ENCODE measurements at places on chromosomes 12 and 14.

GRCh38 chr12:87796961-87797516 is 232.2 kb downstream of the C12orf50 start:
- no peak for DNase-seq

DNA sequence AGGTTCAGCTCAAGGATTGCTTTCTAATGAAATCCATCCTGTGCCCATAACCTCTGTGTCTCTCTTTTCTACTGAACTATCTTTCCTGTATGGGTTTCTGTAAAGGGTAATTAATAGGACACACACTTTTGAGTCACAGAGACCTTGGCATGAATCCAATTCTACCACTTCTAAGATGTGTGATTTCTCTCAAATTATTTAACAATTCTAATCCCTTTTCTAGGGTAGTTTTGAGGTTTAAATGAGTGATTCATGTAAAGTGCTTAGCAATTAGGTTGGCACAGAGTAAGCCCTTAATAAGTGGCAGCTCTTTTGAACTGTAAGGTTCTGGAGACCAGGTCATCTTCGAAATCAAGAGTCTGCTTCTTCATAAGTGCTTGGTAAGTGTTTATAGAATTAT is 202.7 kb downstream of the RASSF9 start:
- DNase-seq, result no peak

DNA sequence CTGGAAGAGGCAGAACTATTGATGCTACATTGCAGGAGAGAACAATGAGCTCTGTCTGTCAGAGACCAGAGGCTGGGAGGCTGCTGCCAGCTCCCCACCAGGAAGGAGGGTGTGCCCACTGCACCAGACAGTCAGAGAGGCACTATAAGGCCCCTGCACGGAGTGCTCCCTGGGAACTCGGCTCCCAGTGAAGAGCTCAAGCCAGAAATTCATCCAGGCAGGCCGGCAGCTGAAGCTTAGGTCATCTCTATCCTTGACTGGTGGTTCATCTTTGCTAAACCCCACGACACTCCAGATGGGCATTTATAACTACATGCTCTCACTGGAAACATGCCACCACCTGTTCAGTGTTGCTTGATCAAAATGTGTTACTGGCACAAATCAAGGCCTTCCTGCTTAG is 65.1 kb upstream of the GPATCH2L start:
- DNase-seq, result no peak

- peak; percentile 48 for DNase-seq
Measured at GRCh38 chr12:130041983-130042812, 120.1 kb upstream of the FZD10 start.

GRCh38 chr12:94704452-94705306 is 54.3 kb upstream of the TMCC3 start:
- DNase-seq, result no peak

DNA sequence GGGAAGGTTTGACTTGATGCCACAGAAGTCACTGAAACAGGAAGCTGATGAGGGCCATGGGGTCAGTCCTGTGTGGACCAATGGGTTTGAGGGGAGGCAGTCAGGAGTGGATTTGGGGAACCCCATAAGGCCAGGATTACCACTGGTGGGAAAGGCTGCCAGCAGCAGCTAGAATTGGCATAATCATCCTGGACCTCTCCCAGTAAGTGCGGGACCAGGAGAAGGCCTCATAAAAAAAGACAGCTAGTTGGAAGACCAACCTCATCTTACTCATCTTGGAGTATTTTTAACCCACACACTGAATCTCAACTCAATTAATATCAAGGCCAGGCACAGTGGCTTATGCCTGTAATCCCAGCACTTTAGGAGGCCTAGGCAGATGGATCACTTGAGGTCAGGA is 22.7 kb downstream of the TBX3 start:
- DNase-seq, result no peak

GRCh38 chr12:26723379-26724308 is 109.3 kb downstream of the ITPR2 start:
- no peak for DNase-seq

DNA sequence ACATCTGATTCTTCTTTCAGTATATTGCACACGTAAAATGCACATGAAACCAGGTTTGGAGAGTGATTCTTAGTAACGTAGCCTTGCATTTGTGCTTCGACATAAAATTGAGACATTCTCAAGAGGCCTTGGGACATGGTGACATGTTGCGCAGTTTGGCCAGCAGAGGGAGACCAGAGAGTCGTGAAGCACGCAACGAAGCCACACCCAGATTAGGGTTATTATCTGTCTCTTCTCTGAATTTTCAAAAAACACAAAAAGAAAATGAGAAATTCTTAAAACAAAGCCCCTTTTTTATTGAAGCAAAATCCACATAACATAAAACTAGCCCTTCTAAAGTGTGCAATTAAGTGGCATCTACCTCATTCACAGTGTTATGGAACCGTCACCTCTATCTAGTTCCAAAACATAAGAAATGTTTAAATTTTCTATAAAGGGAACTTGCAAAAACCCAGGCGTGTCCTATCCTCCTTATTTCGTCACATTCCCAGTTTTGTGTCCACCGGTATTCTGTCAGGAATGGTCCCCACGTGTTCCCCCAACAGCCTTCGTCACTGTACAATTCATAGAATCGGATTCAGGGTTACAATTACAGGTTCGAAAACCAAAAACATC is 108.8 kb upstream of the ATF7IP start:
- DNase-seq, result peak; percentile 50
